Stimulated activated CD8-positive, alpha-beta memory T cell treated with anti-CD3 and anti-CD28 coated beads, Interleukin-4, amount 100 ng/mL, for 4 hours (primary cell): ENCODE measurements at places on chromosomes 1 and 21.

GRCh38 chr1:161439280-161440232 lies 65.7 kb upstream of the FCGR2A start:
- no peak for DNase-seq

DNA sequence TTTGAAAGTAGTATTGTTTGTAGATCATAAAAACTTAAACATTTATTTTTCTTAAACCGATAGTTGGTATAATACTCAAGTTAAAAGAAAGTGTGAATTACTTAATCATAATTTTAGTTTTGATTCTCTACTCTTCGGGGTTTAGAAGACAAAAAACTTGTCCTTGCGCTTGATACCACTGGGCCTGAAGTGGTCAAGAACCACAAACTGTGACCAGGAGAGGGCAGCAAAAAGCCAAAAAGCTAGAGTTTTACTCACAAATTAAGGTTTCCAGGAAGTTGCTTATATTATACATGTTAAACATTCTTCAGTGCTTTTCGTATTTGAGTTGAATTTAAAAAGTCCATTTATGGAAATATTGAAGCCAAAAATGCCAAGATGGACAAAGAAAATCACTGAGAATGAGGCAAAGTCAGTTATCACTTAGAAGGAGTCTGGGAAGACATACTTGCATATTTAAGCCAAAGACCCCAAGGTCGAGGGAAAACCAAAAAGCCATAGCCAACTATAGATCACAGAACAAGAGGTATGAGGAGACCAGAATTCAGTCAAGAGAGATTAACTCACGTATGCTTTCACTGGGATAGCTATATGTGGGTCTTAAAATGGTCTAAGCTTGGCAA lies 34.2 kb downstream of the EFCAB7 start:
- DNase-seq, result no peak

- no peak for DNase-seq
Observed at GRCh38 chr1:223233019-223233409, 90.0 kb upstream of the TLR5 start.

GRCh38 chr21:35256468-35256988 lies 207.4 kb upstream of the RUNX1 start:
- DNase-seq, result no peak

DNA sequence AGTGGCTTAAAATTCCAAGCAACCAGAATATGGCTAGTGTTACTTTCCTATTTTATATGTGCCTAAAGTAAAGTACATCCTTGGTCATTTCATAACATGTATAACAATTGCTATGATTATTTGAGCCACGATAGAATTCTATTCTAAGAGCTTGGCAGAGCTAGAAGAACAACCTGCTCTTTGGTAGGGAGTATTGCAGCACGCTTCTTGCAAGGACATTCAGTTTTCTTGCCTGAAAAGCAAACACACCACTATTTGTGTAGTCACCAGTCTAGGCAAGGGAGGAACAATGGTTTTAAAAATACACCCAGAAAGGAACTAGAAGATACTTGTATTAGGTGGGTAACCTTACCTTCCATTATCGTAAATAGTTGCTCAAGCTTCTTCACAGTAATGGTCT lies 51.5 kb downstream of the CNST start:
- no peak for DNase-seq
